EL (cell line): ENCODE measurements at places on chromosomes 16 and 17.

- no peak for DNase-seq
Measured at GRCh38 chr17:34051046-34051445, 204.0 kb upstream of the CCL2 start.

DNA sequence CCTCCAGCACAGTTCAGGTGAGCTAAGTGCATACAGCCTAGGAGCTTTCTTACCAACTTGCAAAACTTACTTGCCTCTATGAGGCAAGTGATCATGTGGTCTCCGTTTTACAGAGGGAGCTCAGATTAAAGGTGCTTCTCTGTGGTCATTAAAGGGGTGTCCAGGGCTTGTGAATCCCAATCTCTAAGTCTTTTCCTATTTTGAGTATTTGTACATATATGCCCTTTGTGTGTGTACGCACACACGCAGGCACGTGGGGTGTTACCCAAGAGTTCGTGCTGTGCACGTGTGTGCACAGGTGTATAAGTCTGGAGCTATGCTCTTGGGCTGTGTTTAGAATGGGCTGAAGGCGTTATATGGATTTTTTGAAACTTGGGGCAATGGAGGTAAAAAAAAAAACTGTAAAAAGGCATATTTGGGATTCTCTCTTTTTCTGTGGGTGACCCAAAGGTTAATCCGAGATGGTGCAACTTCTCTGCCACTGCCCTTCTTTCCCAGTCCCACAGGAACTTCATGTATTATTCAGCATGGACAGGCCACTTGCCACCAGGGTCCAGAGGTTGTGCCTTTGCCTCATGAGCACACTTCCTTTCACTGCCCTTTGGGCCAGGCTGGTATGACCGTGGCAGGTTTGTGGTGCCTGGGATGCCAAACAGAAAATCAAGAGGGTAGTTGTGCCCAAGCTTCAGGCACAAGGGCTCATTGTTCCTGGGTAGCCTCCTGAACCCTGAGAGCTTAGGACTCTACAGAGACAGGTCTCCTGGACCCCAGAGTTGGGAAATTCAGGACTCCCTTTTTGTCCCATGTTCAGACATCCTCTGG, 1.5 kb downstream of the ABCC3 start:
- DNase-seq, result no peak

GRCh38 chr17:64470625-64471024, 21.7 kb downstream of the MILR1 start:
- DNase-seq, result no peak

GRCh38 chr17:80264205-80265075, 3.8 kb downstream of the RNF213 start:
- no peak for DNase-seq

- no peak for DNase-seq
Measured at GRCh38 chr16:50155925-50156324, 2.8 kb downstream of the TENT4B start.

- no peak for DNase-seq
Measured at GRCh38 chr17:66526827-66527226, 224.4 kb downstream of the PRKCA start.

- no peak for DNase-seq
Measured at GRCh38 chr16:19367335-19367734, 50.3 kb upstream of the TMC5 start.

DNA sequence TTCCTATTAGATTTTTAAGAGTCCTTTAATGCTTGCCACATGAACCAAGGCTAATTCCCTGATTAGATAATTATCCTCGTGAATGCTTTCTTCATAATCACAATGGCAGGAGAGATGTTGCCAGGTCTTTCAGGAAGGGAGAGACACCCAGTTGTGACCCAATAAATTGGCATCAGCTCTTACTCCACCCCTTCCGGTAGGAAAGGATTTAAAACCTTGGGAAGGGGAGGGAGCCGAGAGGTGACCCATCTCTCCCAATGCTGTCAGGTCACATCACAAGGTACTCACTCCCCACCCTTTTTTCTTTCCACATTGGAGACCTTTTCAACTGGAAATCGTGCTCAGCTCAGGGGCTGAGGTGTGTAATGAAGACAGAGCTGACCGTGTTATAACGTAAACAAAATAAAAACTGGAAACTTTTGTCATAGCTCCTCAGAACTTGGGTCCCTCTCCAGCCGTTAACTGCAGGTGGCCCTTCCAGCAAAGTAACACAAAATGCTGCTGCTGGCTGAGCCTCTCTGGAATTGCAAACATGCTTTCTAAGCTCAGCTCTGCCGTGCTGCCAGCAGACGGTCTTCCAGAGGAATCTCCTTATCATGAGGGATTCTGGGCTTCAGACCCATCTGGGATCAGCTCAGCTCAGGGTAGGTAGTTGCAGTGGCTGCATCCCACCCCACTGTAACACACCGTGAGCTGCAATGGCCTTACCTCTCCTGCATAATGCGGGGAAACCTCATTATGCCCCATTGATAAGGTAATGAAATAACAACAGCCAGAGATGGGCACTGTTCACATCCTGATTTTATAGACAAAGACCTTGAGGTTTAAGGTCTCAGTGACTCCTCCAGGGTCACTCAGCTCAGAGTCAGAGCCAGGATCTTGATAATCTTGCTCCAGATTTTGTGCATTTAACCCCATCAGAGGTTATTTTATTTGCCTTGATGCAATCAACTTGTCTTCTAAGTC, 15.6 kb downstream of the TMEM100 start:
- no peak for DNase-seq

DNA sequence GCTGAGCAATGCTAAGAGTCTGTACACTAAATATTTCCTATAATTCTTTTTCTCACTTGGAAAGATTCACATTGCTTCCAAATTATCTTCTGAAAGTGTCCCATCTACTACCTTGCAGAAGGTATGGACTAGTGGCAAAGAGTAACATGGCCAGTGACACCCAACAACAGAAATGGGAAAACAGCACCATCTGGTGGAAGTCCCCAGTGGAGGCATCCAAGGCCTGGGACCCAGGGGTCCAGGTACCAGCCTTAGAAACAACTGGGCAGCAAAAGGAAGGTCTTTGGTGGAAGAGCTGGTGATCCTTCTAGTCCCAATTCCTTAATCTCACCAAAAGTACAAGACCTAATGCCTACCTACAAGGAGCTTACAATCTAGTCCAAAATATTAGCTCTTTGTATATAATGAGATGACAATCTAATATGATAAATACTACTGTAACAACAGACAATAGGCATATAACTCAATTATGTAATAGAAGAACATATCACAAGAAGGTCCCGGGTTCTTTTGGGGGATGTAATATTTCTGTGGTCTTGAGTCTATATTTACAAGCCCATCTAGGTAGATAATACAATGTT, 55.3 kb downstream of the SKAP1 start:
- DNase-seq, result peak; percentile 23

GRCh38 chr17:62671553-62671952, 44.1 kb downstream of the MRC2 start:
- no peak for DNase-seq

GRCh38 chr17:10735251-10735650, 5.4 kb upstream of the TMEM220 start:
- no peak for DNase-seq

DNA sequence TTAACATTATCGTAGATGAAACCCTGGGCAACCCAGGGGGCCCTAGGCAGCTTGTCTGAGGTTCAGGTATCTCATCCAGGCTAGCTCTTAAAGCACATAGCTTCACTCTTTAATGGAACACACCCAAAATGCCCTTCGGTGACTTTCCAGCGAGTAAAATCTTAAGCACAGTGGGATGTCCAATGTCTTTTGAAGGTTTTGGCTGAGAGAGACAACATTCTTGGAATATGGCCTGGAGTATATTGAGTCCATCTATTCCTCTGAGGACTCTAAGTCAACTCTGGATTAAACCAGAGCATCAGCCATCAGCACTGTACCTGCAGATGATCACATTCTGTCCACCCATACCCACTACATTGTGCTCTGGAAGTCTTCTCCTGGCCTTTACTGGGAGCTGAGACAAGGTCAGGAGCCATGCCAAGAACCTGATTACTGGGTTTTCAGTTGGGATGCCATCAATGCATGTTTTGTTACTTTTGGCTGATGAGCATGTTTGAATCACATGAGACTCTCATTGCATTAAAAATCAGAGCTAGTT, 63.4 kb upstream of the CDH11 start:
- no peak for DNase-seq

- DNase-seq, result no peak
Measured at GRCh38 chr16:22328081-22328725, 31.0 kb downstream of the POLR3E start.
